ENCODE measurements at places on chromosomes 6 and 20. TPM values are rescaled to one million over a fixed set of nuclear protein-coding genes. Genes with fewer than 3 reads are reported as not detected.
A peak's percentile ranks its signal among the peaks of the same experiment; 100 is the strongest.

DNA sequence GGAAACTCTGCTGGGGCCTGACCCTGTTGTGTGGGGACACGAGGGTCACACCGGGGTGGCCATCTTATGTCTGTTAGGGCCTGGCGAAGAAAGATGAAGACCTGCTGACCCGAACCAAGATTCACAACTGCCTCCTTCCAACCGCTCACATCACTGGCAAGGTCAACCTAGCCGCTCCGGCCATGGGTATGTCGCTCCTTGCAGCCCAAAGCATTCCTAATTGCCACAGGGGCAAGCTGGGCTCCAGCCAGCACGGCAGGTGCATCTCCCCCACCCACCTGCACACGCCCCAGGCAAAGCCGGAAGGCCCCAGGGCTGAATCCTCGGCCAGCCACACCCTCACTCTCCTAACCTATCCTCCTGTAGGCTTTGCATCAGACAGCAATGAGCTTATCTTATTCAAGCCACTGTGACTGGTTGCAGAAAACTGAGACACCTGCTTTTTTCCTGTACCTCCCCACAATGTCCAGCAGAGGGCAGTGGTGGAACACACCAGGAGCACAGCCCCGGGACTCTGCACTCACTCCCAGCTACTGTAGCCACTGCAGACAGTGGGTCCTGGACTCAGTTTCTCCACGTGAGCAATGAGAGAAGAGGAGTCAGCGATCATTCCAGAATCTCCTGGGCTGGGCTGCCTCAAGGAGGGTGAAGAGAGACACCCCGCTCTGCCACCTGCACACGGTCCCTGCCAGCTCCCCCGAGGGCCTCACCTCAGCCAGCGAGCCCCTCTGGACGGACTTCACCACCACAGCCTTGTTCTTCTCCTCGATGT lies 170.2 kb downstream of the PREX1 start:
- DNase-seq, result peak; percentile 81

ZBTB9 gene
- 3.1 TPM for total RNA-seq

- no peak for DNase-seq
Measured at GRCh38 chr6:161429921-161430490, 156.1 kb upstream of the AGPAT4 start.

PTCRA gene
- not detected for total RNA-seq

UBD gene
- total RNA-seq, result 39.0 TPM

GRCh38 chr6:43608807-43609206 lies 20.3 kb downstream of the GTPBP2 start:
- DNase-seq, result no peak

DNA sequence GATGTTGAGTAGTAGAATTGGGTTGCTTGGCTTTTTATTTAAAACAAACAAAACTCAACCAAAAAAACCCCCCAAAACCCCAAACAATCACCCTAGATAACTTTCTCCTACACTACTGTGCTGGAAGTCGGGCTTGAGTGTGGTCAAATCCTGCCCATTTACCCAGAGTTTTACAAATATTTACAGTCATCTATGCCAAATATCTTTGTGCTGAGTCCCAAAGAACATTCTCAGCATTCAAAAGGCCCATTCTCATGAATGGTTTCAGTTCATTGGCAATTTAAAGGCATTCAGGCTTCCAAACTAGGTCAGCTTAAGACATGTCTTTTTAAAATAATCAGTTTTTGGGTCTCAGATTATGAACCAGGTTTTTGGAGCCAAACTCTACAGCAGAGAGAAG lies 1.8 kb downstream of the RNF144B start:
- peak; percentile 40 for DNase-seq

SLC22A7 gene
- total RNA-seq, result not detected

- no peak for DNase-seq
Measured at GRCh38 chr20:7355051-7355450, 585.2 kb downstream of the HAO1 start.

GNMT gene
- total RNA-seq, result under 0.01 TPM

GRCh38 chr6:157961832-157962575 lies 19.7 kb upstream of the SYNJ2 start:
- no peak for DNase-seq

RBL1 gene
- total RNA-seq, result 3.9 TPM

DNA sequence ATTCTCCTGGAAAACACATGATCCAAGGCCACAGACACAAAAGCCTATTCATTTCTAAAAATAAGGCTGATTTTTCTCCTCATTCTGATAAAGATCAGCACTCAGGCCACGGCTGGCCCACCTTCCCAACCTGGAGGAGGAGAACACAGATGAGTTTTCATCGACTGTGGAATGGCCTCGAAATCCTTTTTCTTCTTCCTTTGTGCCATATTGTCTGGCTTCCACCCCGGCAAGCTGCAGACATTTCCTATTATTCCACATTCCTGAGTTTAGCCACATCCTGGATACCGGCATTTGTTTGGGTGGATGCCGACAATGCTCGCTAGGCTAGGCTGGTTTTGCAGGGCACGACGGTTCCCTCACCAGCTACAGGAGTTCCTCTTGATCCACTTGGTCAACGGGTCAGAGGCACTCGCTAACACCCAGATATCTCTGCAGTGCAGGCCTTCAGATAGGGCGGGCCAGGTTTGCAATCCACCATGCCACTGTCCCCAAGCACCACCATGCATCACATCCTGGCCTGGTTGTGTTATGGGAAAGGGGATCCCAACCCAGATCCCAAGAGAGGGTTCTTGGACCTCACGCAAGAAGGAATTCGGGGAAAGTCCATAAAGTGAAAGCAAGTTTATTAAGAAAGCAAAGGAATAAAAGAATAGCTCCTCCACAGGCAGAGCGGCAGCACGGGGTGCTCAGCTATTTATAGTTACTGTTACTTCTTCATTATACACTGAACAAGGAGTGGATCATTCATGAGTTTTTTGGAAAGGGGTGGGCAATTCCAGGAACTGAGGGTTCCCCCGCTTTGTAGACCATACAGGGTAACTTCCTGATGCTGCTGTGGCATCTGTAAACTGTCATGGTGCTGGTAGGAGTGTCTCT lies 4.2 kb upstream of the CTSZ start:
- peak; percentile 97 for DNase-seq

GRCh38 chr6:147132889-147133288 lies 71.3 kb upstream of the STXBP5 start:
- DNase-seq, result no peak

- DNase-seq, result no peak
Measured at GRCh38 chr6:160180706-160181105, 59.1 kb downstream of the SLC22A1 start.

- DNase-seq, result no peak
Measured at GRCh38 chr6:161917645-161918044, 643.8 kb upstream of the AGPAT4 start.

COL19A1 gene
- not detected for total RNA-seq

GRCh38 chr20:13256606-13257005 lies 35.5 kb downstream of the ISM1 start:
- DNase-seq, result no peak

DNA sequence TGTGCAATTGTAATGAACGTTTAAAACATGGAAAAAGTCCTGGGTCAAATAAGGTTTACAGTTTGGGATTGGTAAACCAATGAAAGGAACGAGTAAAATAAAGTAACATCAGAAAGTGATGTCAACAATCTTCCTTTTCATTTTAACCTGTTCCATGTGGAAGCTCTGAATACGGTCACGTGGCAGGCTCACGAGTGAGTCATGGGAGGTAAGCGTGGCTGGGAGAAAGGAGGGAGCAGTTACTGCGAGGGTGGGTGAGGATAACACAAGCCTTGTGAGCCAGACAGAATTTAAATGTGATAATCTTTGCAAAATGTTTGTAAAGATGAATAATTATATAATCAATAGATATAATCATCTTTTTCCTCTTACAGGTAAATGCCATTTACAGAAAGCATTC lies 171.3 kb upstream of the HDAC2 start:
- DNase-seq, result no peak

PRKN gene
- total RNA-seq, result under 0.01 TPM

- DNase-seq, result no peak
Measured at GRCh38 chr20:39713076-39713840, 751.1 kb downstream of the DHX35 start.

DNA sequence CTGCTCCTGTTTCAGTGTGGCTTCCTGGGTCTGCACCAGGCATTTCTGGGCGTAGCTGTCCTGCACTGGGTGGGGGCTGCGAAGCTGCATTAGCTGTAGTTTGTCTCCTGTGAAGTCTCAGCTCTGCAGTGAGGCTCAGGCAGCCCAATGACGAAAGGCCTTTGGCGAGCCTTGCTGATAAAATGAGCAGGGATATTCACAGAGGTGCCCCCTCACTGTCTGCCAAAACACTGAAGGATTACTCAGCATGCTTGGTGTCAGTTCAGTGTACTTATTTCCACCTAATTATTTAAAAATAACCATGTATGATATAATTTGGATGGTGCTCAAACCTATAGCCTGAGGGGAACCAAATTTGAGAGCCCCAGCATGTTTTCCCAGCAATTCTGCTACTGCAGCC lies 73.5 kb downstream of the ECT2L start:
- no peak for DNase-seq
